ENCODE measurements at places on chromosomes 2 and 18.

- no peak for DNase-seq
Measured at GRCh38 chr18:48013162-48013561, 82.7 kb upstream of the SMAD2 start.

DNA sequence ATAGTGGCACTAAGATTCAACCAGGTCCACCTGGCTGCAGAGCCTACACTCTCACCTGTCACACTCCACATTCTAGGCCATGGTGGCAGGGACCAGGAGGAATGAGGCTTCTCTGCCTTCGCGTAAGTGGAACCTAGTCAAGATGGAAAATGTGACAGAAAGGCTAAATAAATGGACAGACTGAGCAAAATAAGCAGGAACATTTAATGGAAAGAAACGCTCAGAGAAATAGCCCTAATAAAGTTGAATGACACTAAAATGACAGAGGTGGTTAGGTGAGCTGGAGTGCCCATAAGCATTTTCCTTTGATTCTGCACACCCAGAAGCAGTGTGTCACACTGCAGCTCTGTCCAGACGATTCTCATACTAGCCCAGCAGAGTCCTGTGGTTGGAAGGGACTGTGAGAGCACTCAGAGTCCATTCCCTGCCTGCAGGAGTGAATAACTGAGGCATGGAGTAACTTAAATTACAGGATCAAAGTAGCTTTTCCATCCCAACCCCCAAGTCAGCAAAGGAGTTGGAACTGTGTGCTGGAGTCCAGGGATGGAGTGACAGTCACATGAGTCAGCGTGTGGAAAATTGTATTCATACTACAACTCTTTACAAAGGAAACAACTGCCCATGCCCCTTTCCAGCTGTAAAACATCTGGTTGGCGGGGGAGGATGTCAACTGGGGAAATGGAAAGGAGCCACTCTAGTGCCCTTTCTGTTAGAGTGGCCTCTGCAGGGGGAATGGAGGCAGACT lies 105.4 kb upstream of the LGALSL start:
- no peak for DNase-seq

- DNase-seq = no peak
Measured at GRCh38 chr2:121099329-121100290, 185.4 kb downstream of the TFCP2L1 start.

DNA sequence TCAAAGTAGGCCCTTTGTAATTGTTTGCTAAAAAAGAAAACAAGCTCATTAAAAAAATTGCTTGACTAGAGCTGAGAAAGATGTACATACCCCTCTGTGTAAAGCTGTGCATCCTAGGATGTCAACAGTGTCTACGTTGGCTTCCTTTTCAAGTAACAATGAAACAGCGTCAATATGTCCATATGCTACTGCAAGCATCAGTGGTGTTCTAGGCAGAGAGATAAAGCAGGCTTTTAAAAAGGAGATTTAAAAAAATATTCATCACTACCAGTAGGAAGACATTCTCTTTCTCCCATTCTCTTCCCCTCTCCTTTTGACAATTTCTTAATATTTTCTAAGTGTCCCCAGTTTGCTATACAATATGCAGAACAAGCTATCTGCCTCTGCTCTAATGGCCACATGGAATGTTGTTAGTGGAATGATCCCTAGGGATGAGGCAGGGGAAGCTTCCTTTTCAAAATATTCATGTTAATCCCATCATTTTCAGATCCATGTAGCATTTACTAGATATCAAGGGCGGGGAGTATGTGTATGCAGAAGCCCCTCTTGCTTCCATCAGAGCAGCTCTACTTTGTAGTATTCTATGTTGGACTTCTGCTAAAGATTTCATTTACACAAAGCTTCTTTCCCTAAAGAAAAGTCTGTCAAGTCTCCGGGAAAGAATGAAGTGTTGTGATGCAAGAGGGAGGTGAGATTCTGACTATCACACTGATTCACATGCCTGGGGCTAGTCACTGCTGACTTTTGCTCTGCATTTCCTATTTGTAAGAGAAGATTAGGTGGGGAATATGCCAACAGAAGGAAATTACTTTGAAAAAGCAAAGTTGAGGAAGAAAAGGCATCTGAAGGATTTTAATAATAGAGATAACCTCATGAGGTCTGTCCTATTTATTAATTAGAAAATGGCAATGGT lies 81.5 kb upstream of the PGAP1 start:
- DNase-seq = no peak

DNA sequence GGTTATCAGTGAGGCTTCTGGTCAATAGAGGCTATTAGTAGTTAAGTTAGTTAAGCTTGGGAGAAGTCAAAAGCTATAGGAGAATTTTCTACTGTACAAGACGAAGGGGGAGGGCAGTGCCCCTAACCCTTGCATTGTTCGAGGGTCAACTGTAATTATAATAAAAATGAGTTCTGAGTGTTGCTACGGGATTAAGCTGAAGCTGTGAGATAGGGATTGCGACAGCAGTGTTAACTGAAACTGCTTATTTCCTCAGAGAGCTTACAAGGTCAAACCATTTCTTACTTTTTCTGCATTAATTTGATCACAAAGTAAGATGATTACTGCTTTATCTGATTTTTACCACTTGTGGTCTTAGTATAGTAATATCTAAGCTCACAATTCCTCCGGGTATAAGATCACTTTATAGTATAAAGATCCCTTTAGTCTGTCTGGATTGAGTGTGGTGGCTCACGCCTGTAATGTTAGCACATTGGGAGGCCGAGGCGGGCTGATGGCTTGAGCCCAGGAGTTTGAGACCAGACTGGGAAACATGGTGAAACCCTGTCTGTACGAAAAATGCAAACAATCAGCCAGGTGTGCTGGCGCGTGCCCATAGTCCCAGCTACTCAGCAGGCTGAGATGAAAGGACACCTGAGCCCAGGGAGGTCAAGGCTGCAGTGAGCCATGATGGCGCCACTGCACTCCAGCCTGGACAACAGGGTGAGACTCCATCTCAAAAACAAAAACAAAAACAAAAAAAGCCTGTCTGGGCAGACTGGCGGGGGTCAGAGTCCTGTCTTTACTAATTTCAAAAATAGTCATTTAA lies 119.5 kb upstream of the TLK1 start:
- no peak for DNase-seq

DNA sequence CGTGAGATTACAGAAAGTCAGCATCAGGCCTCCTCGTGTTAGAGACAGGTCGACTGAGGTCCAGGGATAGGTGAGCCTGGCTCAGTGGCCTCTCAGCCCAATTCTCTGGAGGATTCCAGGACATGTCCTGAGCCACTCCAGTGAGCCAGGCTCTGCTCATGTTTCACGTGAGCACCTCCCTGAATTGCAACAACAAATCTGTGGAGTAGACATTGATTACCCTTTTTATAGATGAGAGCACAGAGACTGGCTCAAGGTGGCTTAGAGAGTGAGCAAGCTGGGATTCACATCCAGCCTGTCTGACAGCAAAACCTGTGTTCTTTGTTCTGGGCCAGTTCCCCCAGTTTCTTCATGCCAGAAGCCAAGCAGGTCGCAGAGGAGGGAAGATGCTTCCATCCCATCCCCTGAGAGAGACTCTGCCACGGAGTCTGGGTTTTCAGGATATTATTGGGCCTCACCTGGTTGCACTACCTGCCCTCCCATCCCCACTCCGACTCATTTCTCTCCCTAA lies 46.4 kb downstream of the HS1BP3 start:
- no peak for DNase-seq

DNA sequence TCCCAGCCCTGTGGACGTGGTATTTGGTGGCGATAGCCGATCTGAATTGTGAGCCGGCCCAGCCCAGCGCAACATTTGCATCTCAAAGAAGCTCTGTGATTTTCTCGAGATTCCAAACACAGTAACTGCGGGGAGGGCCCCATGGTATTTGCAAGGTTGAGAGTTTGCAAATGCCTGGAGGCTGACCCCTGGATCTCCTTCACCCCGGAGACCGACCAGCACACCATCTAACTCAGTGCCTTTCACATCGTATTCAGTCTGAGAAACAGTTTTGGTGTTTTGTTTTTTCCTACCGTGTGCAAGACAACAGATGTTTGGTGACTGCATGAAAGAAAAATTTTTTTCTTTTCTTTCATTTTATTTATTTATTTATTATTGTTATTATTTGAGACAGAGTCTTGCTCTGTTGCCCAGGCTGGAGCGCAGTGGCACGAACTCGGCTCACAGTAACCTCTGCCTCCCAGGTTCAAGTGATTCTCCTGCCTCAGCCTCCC lies 40.3 kb downstream of the MYCN start:
- no peak for DNase-seq

DNA sequence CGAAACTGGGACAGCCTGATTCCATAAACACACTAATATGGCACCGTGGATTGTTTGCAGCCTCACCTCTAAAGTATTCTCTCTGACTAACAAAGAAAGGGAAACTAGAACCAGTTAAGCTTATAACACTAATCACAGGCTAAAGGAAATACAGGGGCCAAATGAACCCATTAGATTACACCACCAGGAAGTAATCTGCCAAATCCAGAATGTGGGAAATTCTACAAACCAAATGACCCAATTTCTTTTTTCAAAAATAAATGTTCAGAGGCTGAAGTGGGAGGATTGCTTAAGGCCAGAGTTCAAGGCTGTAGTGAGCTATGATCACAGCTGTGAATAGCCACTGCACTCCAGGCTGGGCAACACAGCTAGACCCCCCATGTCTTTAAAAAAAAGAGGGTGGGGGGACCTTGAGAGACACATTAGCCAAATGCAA lies 1.5 kb upstream of the MPPE1 start:
- DNase-seq = no peak

- DNase-seq = no peak
Measured at GRCh38 chr2:199329466-199329865, 128.3 kb downstream of the SATB2 start.

DNA sequence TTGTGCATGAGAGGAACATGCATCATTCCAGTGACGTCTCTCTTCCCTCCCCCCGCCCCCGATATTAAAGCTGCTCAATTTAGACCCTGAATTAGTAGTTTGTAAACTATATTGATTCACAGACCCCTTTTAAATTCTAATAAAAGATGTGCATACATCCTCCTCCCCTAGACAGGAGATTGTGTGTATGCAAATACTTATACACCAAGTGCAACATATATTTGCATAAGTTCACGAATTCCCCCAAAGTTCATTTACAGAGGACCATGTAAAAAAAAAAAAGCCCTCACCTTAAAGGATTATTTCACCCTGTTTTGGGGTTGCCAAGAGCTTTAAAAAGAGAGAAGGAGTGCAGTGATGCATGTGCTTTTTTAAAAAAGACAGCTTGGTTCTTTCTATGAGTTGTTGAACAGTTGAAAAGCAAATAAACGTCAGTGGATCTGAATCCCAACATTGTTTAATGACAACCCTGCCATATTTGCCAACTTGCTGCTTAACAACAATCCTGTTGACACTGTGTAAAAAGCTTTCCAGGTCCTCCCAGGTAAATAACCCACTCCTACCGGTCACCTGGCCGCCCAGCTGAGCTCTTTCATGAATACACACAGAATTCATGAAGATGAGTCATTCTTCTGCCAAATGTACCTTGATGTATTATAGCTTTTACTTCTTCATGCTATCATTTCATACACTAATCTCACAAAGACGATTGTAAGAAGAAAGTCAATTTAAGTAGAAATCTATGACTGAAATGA lies 211.5 kb downstream of the IKZF2 start:
- DNase-seq = no peak

DNA sequence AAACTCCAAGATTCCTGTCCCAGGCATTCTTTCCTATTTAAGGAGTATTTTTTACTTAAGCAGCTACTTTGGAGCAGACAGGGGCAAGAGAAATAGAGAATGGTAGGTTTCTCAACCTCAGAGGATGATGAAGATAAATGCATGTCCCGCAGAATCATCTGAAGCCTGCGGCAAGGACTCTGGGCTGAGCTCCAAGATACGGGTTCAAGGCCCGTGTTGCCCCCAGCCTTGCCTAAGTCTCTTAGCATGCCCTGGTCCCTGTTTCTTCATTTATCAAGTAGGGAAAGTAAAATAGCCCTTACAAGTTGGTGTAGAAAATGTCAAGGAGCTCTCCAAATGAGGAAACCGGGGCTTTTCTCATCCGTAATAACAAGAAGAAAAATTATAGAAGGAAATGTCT lies 214.0 kb downstream of the KLHL29 start:
- no peak for DNase-seq

DNA sequence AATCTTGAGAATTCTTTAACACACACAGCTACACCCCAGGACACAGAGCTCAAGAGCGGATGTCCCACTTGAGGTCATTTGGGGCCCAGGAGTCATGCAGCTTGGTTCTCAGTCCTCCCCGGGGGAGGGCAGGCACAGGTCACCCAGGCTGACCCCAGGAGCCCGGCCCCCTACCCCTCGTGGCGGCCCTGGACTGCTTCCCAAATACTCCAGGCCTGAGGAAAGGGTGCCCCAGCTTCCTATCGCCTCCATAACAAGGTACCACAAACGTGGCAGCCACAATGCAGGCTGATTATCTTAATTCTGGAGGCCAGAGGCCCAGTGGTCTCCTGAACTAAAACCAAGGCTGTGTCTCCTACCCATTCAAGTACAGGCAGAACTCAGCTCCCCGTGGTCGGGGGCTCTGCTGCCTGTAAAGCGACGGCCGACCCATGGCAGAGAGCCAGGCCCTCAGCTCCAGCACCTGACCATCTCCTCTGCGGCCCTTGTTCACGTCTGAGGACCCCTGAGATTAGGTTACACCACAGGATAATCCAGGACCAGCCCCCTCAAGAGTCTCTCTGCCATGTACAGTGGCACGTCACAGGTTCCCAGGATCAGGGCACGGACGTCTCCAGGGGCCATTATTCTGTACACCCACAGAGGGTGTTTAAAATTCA lies 10.5 kb downstream of the SLC66A2 start:
- DNase-seq = no peak

DNA sequence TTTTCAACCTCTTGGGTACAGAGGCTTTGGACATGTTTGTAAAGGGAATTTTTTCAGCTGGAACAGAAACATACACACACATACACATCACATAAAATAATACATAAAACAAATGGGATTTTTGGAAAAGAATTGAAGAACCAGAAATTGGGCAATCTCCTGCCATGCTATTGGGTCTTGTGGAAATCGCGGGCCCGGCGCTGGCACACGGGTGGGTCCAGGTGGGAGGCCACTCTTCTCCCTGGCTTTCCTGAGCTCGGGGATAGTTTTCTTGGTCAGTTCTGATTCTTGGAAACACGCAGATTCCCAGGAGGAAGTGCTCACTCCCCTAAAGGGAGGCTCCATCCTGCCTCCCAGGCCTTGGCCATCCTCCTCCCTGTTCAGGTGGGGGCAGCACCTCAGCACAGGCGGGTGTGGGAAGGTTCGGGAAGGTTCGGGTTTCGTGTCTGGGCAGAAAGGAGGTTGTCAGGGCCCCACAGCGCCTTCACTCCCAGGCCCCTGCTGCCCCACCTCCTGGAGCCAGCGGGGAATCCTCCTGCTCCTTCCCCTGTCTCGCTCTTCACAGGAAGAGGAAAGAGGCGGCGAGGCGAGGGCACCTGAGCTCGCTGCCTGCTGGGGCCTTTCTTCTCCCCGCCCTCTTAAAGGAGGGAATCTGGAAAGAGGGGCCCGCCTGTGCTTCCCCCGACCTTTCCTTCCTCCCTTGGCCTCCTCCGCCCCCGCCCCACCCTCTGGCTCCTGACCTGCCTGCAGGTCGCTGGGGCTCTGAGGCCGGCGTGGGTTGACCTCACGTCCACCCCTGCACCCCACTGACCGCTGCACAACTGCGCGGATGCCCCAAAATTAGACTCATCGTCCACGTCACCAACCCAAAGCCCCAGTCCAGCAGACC lies 97.8 kb upstream of the PXDN start:
- no peak for DNase-seq
